Hematopoietic multipotent progenitor cell treated with erythropoietin and hydrocortisone succinate and interleukin-3 and kit ligand, for 6 days (in vitro differentiated cells): ENCODE measurements at places on chromosomes 7 and 10.

DNA sequence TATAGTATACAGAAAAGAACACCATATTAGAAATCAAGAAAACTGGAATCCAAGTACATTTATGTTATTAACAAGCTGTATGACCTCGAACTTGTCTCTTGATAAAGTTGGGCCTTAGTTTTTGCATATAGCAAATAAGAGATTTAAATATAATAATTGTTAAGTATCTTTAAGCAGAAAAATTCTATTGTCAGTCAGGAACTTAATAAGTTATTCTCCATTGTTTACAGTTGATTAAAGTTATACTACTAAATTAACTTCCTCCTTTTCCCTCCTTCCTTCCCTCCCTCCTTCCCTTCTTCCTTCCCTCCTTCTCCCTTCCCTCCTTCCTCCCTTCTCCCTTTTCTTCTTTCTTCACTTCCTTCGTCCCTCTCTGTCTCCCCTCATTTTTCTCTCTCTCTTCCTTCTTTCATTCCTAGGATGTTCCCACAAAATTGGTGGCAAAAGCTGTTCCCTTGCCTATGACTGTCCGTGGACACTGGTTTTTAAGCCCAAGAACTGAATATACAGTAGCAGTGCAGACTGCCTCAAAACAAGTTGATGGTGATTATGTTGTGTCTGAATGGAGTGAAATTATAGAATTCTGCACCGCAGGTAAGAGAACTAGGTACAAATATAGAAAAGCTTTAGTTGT is 59.7 kb downstream of the PHYHIPL start:
- DNase-seq: no peak

DNA sequence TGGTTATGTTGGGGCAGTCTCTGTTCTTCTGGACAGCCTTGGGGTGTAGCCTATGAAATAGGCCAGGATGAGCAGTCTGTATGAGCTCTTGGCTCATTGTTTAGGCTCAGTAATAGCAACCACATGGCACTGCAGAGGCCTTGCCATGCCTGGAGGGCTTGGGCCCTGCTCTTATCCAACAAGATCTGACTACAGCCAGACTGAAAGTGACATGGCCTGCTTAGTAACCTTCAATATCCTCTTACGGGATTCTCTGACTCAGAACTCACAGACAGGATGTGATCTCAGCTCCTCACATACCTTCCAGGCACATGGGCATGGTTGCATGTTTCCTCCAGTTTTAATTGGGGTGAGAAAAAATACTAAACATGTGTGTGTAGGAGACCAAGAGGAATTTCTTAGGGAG is 289.3 kb downstream of the PTEN start:
- DNase-seq: no peak

GRCh38 chr7:44964831-44965440 is 13.9 kb downstream of the MYO1G start:
- no peak for DNase-seq

GRCh38 chr10:80187465-80188409 is 17.6 kb downstream of the ANXA11 start:
- peak; percentile 77 for DNase-seq

DNA sequence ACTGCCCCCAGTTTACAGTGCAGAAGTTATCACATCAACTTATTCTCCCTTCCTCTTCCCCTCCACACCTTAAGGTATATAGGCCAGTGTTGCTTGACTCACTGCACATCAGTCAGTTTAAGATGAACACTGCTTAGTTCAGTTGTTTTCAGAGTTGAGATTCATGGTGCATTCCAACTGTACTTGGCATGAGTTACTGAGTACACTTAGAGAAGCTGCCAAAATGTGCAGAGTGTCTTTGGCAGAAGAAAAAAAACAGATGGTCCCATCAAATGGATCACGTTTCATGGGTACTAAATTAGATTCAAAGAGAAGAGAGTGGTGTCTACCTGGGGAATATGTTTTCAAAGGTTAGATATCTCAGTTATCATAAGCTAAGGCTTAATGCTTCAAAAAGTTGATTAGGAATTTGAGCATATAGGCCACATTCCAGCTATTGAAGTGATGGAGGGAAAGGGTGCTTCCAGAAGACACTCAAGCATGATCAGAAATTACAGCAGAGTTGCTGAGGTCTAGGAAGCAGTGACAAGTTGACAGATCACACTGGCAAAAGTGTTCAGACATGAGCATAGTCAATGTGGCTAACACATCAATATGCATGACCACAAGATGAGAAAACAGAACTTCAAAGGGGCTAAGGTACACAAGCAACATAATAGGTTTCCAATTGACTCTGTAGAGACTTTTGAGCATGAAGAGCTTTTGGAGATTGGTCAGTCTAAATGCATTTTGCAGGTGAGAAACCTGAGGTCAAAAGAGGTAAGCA is 579.2 kb upstream of the CELF2 start:
- DNase-seq: no peak

DNA sequence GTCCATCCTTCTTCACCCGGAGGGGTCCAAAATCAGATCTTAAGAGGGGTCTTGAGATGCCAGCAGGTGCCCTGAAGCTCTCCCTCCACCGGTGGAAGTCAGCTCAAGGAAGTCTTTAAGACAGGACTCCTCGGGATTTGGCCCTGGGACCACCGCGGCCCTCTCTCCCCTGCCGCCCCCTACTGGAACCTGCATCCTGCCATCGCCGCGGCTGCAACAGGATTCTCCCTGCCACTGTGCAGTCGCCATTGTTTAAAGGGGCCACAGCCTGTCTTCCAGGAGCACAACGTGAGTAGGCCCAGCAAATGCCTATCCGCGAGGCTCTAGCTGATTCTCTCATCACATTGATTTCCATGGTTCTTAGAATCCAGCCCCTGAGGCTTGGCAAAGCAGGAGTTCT is 324.3 kb downstream of the ZNF716 start:
- no peak for DNase-seq

DNA sequence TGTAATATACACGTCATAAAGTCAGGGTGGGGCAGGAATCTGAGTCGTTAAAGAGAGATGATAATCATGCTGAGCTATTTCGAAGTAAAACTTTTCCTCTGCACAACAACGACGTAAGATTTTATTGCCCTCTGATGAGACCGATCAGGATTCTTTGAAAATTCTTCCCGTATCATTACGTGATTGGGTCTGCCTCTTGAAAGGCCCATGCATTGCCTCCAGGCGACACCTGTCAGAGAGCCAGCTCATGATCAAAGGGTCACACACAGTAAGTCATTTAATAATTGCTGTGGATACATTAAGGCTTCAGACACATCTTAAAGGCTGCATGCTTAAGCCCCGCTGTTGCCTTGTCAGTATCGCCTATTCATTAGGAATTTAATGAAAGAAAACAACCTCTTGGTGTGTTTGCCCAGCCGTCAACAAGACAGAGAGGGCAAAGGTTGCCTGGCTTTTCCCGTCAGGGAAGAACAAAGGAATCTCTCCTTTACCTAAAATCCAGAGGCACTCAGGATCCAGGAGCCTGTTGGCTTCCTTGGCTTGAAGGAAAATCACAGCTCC is 189.0 kb upstream of the SH2B2 start:
- DNase-seq: no peak

DNA sequence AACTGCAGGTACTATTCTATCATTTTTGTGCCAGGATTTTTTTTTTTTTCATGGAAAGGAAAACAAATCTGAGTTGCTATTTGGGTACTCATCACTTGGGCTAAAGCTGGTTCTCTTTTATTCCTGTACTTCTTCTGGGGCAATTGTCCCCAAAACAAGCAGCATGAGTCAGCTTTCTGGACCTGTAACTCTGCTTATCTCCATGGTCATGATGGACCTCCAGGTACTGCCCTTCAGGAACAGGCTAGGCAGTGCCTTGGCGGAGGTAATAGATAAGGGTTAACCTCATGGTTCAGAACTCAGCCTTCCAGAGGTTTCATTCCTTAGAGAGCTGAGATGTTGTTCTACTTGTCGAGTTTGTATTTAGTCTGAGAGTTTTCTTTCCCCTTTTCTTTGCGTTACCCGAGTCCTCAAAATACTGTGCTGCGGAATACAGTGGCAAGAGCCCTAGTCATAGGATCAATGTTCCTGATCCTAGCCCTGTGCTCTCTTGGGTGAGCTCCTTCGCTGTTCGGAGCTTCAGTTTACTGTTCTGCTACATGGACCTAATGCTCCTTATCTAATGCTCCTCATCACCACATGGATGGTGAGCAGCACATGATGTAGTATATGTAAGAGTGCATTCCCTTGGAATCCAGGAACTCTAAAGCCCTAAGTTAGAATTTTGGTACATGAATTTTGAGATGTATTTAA is 74.6 kb downstream of the LRGUK start:
- no peak for DNase-seq

DNA sequence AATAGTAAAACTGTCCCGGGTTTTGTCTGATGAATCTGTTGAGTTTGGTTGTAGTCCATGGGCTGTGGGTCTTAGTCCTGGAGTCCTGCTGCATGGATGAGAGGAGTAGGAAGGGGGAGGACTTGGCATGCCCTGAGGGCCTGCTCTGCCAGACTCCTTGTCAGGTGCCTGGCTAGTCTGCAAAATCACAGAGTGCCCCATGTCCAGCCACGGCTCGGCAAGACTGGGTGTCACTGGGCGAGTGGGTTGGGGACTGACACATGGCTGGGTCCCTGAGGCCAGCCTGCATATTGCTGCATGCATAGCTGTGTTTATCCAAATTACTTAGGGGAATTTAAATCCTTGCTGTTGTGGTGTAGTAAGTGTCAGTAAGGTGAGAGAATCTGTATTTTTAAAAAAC is 9.7 kb downstream of the MINDY4 start:
- no peak for DNase-seq

GRCh38 chr7:151342102-151342646 is 562 bp downstream of the NUB1 start:
- DNase-seq: peak; percentile 12

DNA sequence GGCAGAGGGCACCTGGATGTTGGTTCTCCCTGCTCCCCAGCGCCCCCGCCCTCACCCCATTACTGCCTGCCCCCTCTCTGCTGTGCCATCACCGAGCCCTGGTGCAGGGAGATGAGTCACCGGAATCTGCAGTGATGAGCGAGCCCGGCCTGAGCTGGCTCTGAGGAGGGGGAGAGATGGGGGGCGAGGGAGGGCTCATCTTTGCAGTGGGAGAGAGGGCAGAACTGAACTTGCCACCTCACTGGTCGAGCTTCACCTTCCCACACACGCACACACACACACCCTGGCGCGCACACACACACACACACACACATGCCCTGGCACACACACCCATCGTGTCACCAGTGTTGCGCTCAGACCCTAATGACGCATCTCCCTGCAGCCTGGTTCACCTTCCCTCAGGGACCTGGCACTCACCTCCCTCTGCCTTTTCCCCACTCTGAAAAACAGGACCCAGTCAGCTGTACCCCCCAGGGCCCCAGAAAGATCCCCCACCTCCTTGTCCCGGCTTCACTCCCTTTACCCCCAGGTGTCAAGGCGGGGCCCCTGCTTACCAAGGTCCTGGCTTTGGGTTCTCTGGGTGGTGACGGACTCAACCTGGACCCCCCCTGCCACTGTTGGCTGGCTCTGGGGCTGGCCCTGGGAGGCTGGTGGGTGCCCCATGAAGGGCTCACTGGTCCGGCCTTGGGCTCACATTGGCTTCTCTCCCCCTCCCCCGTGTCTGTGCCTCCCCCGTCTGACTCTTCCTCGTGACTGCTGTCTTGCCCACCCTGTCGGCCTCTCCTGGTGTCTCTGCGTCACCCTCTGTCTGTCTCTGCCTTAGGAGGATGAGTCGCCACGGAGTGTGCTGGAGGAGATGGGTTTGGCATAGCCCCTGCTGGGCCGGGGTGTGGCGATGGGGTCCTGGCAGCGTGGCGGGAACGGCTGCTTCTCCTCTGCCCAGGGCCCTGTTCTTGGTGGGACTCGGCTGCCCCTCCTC is 5.4 kb downstream of the VGF start:
- DNase-seq: no peak

GRCh38 chr10:31399171-31399570 is 80.2 kb downstream of the ZEB1 start:
- DNase-seq: no peak

- no peak for DNase-seq
Measured at GRCh38 chr7:151729521-151729921, 147.4 kb downstream of the PRKAG2 start.

- peak; percentile 36 for DNase-seq
Measured at GRCh38 chr7:44131173-44132029, 8.1 kb upstream of the POLD2 start.

- DNase-seq: peak; percentile 64
Measured at GRCh38 chr10:127012769-127013152, 107.5 kb downstream of the DOCK1 start.

DNA sequence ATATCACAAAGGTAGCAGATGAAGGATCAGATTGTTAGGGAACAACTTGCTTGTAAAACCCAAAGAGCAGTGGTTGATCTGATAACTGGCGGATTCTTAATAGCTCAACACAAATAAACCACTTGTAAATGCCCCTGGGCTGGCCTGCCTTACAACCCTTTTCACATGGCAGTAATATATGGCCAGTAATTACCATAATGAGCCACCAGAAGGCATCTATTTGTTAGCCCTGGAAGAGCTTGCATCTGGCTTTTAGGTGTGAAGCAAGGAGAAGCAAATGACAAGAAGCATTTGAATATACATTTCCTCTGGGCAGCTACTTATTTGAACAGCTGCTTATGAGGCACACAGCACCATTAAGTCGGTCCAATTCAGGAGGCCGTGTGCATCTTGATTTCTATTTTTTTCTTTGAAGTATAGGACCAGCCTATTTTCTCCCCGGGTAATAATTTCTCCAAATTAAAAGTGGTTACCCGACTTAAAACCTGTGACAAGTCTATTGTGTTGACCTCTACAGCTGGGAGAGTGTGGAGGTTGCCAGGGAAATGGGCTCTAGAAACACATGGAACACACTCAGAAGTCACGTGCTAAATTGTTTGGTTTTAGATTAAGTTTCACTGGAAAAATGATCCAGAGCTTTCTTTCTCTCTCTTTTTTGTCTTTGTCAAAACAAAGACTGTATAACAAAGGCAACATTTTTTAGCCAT is 113.4 kb downstream of the SEM1 start:
- DNase-seq: peak; percentile 27

GRCh38 chr7:74356589-74357315 is 67.5 kb downstream of the CLIP2 start:
- DNase-seq: no peak

DNA sequence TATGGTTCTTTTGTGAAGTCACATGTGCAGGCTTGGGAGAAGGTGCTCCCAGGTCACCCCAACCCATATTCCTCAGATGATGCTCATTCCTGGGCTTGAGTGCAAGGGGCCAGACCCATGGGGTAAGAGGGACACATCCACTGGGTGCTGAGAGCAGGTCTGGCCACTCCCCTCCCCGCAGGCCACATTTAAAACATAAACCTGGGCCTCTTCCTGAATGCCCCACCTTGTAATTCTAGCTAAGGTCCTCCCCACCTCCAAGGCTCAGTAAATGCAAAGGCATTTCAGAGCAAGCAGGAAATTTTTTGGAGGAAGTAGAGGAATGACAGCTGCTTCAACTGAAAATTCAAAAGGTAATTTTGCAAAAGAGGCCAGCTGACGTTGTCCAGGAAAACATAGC is 172.5 kb downstream of the ARHGAP21 start:
- DNase-seq: no peak

- no peak for DNase-seq
Measured at GRCh38 chr10:77605466-77605865, 32.1 kb downstream of the KCNMA1 start.
